LHCN-M2 (cell line): ENCODE measurements at places on chromosomes 5 and 9.

DNA sequence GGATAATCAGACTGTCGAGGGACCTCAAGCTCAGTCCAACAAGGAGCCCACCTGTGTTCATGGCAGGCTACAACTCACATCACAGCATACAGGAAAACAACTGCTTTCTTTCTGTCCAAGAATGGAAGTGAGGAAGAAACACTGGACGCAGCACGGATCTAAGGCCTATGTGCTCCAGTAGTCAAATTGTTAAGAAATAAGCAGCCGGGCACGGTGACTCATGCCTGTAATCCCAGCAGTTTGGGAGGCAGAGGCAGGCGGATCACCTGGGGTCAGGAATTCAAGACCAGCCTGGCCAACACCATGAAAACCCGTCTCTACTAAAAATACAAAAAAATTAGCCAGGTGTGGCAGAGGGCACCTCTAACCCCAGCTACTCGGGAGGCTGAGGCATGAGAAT lies 427.8 kb downstream of the BNC2 start:
- peak; percentile 72 for DNase-seq

DNA sequence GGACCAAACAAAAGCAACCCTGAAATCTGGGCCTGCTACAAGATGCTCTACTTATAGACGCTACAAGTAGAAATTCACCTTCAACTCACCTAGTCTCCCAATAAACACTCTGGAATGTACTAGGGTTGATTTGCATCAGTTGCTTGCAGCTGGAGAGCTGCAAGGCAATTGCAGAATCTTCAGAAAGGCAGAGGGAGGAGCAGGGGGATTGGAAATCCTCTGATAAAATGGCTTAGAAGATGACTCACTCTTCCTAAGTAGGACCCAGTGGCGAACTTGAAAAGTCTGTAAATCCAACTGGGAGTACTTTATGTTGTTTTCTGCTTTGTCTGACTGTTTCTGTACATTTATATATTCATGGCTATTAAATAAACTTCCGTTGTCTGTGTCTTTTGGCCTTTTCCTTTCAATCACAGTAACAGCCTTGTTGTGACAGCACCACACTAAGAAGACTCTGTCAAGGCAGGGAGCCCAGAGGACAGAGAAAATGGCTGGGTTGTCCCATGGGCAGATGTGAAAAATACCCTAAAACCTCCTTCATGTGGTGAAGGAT lies 14.7 kb upstream of the MLLT3 start:
- DNase-seq: no peak

- DNase-seq: no peak
These were observed 96.1 kb upstream of the CDKN2B start for GRCh38 chr9:22105005-22105722.

DNA sequence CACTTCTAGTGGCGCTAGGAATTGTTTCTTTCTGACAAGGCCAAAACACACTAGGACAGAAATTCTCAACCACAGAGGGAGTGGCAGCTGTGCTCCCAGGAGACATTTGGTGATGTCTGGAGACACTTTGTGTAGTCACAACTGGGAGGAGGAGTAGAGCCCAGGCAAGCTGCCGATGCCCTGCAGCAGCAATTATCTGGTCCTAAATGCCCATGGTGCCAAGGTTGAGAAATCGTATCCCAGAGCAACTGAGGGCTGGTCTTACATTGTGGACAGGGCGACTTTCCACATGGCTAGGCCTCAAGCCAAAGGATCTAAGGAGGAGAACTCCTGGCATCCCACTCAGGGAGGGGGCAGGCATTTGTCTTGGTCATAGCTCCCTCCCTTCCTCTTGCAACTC lies 259.9 kb downstream of the GADD45G start:
- DNase-seq: no peak

DNA sequence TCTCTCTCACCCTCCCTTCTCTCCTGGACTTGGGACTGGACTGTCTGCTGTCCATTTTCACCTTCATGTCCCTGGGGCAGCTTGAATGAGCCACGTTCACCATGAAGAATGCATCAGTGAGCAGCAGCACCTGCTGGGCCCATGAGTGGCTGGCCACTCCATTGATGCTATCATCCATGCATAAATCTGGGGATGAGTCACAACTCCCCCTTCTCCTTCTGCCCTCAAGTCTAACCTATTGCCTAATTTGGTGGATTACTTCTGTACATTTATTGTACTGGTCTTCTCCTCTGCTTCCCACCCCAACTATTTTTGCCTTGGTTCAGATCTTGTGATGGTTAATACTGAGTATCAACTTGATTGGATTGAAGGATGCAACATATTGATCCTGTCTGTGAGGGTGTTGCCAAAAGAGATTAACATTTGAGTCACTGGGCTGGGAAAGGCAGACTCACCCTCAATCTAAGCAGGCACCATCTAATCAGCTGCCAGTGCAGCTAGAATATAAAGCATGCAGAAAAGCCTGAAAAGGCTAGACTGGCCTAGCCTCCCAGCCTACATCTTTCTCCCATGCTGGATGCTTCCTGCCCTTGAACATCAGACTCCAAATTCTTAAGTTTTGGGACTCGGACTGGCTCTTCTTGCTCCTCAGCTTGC lies 46.7 kb downstream of the GDNF start:
- peak; percentile 85 for DNase-seq

DNA sequence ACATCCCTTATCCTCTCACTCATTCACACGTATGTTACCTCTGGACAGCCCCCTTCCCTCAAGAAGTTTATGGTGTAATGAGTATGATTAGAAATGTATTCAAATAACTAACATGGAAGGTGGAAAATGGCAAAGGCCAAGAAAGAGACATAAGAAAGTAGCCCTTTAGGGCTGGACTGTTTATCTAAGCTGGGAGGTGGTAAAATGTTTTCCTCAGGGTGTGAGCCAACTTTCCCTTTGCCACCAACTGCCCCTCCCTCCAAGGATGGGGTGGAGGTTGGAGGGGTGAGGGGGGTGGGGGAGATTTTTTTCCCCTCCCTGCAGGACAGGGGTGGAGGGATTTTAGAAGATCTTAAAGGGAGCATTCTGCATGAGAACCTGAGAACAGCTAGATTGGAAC lies 8.2 kb downstream of the SLC45A2 start:
- no peak for DNase-seq

DNA sequence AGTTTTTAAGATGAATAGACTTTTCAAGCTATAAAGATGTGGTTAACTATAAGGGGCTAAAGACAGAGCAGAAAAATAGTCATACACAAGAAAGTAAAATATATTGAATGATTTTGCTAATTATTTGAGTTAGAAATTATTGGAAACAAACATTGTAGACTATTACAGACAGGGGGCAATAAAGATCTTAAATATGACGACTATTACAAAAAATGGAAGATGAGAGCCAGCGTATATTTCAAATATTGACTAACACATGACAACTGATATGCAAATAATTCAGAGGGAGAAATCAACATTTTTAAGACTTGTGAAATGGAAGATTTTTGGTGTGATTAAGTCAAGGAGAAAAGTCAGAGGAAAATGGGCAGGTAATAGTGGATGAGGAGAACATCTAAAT lies 520.2 kb upstream of the NUDT12 start:
- no peak for DNase-seq

DNA sequence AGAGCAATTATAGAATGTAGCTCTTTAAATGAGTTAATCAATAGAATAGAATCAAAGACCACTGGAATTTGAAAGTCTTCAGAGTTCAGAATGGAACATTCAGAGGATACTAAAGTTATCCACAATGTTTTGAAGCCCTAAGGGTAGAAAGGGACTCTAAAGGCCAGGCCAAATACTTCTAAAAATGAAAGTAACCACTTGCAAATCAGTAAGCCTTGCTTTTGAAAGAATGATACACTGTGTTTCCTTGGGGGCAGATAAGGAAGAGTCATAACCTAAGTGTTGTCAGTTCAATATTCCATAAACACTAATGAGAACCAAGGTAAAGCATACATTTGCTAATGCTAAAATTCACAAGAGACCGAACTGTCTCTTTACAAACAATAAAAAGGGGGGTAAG lies 813.5 kb downstream of the PTPRD start:
- no peak for DNase-seq
